ENCODE measurements at places on chromosomes 7 and 10.

DNA sequence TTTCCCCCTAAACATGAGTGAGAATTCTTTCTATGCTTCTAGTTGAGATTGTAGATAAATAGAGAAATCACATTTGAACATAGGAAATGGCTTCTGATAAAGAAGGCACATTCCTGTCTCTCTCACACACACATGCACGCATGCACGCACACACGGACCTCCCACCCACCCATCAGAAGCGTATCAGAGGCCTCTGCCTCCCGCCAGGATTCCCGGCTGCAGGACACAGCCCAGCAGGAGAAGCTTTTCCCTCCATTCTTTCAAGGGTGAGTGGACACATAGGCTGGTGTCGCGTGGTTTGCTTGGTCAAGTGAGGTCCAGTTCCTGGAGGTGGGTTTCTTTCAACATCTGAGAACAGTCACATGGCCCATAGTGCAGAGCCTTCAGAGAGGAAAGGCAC lies 34.2 kb downstream of the KLF6 start:
- peak; percentile 33 for DNase-seq

DNA sequence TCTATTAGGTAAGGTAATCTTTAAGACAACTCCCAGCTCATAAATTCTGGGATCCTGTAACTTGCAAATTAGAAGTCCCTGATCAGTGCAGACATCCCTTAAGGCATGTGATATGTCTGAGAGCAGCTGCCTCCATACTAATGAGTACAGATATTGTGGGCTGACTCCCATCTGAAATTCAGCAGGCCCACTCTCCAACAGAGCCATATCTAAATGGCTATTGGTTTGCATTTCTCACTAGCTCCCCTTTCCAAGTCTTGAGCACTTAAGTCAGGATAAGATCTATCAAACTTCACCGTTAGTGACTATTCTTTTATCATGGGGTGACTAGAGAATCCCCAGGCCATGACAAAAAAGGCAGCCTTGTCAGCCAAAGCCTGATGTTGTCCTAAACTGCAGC lies 785.4 kb downstream of the IPMK start:
- DNase-seq = no peak

- no peak for DNase-seq
Observed at GRCh38 chr7:87458148-87458547, 17.3 kb downstream of the ABCB4 start.

GRCh38 chr10:28545967-28546644 lies 13.2 kb downstream of the WAC start:
- DNase-seq = no peak

- no peak for DNase-seq
Observed at GRCh38 chr7:134446446-134446845, 12.5 kb downstream of the AKR1B1 start.
